Omental fat pad (tissue), 4 donors: ENCODE measurements at places on chromosomes 12 and 14.

GRCh38 chr12:3071107-3071506 lies 6.1 kb upstream of the TSPAN9 start:
- no peak for DNase-seq

DNA sequence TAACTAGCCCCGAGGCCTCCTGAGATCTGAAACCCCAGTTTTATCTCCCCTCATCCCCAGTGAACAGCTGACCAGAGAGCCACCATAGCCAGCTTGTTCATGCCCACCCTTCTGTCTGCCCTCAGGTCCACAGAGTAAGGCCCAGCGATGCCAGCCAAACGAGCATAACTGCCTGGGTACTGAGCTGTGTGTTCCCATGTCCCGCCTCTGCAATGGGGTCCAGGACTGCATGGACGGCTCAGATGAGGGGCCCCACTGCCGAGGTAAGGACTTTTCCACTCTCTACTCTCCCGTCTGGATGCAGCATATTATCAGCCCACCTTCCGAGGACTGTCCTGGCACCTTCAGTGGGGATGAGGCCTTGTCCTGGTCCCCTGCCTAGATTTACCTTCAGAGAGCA lies 6.2 kb downstream of the LRP1-AS start:
- DNase-seq: no peak

DNA sequence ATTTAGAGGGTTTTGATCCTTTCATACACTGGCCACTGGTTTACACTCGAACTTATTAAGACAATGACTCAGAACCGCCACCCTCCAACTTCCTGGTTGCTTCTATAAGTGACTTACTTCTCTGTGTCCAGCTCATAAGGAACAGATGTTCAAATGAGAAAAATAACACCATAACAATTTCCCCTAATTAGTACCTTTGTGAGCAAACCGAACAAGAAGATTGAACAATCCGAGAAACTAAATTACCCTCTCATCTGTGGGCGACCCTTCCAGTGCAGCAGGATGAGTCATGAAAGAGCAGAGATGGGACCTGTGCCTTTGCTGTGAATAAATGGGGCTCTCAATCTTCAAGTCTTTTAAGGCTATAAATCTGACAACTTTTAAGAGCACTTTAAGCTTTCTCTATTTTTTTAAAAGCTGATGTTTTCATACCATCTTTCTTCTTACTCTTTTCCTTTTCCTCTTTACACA lies 146.8 kb upstream of the RASSF8 start:
- no peak for DNase-seq

DNA sequence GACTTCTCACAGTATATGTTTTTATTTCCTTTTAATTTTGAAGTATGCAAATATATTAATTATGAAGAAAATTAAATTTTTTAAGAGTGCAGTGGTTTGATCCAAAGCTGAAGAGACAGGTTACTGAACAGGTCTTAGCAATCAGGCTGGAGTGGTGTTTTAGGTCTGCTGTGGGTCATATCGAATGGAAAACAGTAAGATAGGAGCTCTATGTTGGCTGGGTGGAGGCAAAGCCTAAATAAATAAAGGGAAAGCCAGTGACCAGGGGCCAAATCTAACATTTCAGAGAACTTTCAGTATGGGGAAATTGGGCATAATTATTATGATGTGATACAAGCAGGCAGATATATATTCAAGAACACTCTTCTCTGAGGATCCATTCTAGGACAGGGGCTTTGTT lies 12.7 kb upstream of the TSPAN8 start:
- DNase-seq: no peak

GRCh38 chr12:109753054-109753401 lies 39.4 kb downstream of the FAM222A start:
- DNase-seq: no peak

GRCh38 chr12:51082561-51083125 lies 753 bp downstream of the CSRNP2 start:
- no peak for DNase-seq

- DNase-seq: no peak
These were observed 39.4 kb downstream of the NCOR2 start for GRCh38 chr12:124527861-124528561.

DNA sequence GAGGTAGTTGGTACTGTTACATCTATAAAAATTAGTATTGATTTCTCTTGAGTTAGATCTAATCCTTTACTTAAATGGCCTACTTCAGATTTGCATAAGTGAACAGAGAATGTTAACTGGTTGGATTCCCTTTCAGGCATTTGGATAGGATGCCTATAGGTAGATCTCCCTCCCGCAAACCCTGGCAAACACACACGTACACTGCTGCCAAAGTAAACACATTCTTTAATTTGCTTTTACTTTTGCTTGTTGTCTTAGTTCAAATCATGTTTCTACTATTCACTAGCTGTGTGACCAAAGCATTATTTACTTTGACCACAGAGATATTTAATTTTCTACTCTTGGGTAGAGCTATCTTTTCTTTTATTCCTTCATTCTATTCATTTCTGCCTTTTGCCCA lies 936.1 kb upstream of the FBXO33 start:
- DNase-seq: no peak

DNA sequence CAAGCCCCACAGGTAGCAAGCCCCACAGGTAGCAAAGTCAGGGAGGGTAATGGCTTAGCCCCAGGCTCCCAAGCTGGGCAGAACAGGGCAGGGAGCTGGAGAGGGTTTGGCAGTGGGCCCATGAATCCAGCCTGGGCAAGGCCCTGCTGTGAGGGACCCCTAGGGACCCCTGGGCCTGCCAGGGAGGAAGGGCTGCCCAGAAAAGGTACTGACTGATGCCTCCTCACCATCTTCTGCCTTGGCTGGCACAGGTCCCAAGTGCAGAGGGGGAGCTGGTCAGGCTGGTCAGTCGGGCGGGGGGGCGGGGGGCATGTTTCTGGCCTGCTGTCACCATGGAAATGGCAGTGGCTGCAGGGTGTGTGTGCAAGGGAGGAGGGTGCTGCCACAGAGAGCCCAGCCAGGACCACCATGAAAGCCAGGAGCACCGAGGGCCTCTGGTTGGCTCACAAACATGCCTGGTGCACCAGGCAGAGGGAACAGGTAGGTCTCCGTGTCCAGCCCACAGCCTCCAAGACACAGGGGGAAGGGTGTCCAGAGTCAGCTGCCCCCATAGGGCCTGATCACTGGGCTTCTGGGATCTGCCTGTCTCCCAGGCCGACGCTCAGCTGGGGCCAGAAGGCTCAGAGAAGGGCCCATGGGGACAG lies 1.5 kb upstream of the CRIP2 start:
- no peak for DNase-seq

DNA sequence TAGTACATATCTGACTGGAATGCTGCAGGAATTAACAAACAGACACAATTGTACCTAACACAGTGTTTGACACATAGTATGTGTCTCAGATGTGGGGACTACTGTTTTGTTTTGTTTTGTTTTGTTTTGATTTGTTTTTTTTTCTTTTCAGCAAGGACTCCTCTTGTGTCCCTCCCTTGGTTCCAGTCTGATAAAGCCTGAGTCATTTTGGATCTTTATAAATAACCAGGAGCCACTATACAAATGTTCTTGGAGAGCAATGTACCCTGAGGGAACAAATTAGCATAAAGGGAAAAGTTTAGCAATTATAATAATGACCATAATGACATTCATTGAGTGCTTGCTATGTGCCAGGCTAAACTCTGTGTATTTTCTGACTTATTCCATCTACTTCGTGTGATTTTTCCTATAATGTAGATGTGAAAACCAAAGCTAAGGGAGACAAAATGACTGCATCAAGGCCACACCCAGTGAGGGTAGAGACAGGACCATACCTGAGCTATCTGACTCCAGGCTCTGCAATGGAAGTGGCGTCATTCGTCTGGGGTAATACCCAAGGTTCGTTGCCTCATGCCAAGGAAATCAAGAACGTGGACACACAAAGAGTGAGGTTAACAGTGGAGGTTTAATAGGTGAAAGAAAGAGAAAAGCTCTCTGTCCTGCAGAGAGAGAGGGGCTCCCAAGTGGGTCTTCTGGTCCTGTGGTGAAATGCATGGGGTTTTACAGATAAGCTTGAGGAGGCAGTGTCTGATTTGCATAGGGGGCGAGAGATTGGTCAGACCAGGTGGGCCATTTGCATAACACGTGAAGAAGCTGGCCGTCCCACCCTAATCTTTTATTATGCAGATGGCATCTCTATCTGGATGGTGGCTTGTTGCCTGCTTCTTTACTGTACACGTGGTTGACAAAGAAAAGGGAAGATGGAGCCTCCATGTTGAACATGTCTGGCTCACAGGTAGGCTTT lies 285.5 kb upstream of the SFSWAP start:
- no peak for DNase-seq
